NCI-H774 (cell line): ENCODE measurements at places on chromosomes 7 and 10.

DNA sequence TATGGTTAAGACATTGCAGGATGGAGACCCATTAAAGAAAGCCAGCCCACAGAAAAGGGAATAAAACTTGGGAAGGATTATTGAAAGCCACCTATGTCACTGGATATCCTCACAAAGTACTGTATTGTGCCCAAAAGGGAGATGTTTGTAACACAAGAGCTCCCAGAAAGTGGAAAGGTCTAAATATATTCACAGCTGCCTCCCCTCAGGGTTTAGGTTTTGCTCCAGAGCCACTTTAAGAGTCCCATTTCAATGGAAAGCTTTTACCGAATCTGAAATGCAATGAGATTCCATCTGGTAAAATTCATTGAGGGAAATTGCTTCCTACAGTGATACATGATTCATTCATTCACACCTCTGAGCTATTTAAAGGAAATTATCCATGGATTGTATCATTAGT lies 176.4 kb downstream of the XPNPEP1 start:
- DNase-seq, result no peak

- DNase-seq, result no peak
These were observed 213.1 kb downstream of the CREB5 start for GRCh38 chr7:28625432-28625831.

GRCh38 chr10:29470355-29470705 lies 164.4 kb downstream of the SVIL start:
- no peak for DNase-seq

DNA sequence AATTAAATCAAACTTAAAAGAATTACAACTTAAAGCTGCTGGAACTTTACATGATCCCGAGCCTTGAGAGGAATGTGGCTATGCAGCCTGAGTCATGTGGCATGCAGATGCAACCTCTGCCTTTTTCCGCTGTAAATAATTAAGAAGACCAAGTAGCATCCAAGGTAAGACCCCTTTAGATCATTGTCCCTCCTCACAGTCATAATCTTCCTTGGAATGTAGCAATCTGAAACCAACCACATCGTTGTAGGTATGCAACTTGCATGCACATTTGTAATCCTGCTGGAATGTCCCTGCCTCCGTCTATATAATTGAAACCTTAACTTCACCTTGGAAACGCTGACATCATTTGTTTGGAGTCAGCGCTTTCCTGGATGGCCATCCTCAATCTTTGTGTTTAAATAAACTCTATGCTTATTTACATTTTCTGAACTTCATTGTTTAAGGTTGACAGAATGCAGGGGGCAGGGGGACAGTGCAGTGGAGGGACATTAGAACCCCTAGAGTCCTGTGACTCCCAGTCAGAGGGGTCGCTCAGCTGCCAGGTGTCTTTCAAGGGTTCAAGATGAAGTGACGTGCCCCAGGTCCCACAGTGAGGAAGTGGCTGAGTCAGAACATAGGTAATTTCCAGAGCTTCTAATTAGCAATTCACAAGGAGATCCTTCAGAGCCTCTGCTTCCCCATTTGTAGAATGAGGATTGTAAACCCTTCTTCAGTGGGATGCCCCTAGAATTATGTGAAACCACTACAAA lies 110.7 kb downstream of the RALA start:
- DNase-seq, result no peak

DNA sequence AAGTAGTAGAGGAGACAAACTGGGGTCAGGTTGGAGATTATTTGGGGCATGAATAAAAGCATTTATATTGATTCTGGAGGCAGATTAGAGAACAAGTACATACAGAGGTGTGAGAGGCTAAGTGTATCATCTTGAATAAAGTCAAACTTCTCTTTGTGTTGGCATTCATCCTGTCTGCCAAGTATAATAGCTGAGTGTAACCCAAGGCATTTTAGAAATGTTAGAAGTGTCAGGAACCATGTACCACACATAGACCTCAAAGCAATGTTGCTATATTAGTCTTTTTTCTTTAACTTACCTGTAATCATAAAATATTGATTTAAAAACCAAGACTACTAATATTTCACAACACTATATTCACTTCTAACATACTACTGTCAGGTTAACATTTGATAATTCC lies 56.2 kb upstream of the LRRTM3 start:
- no peak for DNase-seq

- peak; percentile 70 for DNase-seq
These were observed 19.8 kb upstream of the TOMM7 start for GRCh38 chr7:22842383-22842941.

- DNase-seq, result no peak
These were observed 178.5 kb downstream of the EBF3 start for GRCh38 chr10:129785536-129785981.
